NCI-H1105 (cell line): ENCODE measurements at places on chromosomes 3 and 15.
A peak's percentile ranks its signal among the peaks of the same experiment; 100 is the strongest.

DNA sequence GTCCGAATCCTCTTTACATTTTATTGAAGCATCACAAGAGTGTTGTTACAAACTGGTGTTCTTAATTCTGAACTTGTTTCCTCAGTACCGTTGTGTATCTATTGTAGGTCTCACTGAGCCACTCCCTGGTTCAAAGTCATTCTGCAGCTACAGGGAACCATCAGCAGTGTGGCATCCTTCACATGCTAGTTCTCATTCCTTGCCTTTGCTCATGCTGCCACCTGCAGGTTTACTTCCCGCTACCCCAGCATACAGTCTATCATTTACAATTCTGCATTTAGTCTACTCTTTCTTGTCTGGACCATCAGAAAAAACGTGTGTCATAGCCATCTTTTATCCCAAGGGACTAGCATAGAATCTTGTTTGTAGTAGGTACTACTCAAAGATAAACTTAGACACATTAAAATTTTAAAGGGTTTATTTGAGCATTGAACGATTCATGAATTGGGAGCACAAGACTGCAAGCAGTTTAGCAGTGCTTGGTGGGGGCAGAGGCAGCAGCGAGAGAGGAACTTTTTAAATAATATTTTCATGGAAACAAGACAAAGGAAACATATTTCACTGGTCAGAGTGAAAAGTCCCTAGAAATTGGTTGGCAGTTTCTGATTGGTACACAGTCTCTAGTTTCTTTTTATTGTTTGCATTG lies 402.1 kb downstream of the CADM2 start:
- DNase-seq: peak; percentile 12

- DNase-seq: no peak
Observed at GRCh38 chr3:131690800-131691199, 188.0 kb upstream of the MRPL3 start.

DNA sequence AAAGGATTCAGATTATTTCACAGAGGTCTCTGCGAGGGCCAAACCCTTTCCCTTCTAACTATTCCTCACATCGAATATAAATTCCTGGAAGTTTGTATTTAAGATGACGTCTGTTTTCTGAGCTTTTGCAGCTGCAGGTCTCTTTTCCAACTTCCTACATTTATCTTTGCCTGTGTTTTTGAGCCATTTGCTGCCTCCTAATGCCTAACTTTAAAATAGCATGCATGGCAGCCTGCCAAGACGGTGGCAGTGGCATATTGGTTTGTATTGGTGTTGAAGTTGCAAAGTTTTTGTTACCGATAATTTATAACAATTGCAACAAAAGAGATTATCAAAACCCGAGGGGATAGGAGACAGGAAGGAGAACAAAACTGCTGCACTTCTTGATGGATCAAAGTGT lies 187.1 kb upstream of the DNAJC19 start:
- peak; percentile 76 for DNase-seq

GRCh38 chr3:121467085-121467484 lies 78.7 kb downstream of the POLQ start:
- no peak for DNase-seq

GRCh38 chr15:100107606-100108225 lies 234.1 kb downstream of the ADAMTS17 start:
- DNase-seq: no peak

GRCh38 chr15:92614791-92615785 lies 40.5 kb downstream of the FAM174B start:
- DNase-seq: no peak

DNA sequence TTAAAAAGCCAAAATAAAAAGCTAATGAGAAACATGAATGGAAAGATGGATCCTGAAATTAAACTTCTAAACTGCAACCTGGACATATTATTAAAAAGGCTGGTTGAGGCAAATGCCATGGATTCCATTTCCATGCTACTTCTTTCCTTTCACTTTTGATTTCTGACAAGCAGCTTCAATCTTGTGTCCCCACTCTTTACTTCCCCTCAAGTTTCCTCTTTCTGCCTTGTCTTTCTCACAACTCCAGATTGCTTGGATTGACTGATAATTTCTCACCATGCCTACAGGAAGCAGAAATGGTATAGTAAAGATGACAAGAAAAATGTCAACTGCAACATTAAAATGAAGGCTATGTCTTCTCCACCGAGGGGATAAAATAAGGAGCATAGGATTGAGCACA lies 1136.7 kb downstream of the TUSC7 start:
- DNase-seq: no peak

- no peak for DNase-seq
Observed at GRCh38 chr3:23856286-23856685, 50.5 kb downstream of the UBE2E1 start.

DNA sequence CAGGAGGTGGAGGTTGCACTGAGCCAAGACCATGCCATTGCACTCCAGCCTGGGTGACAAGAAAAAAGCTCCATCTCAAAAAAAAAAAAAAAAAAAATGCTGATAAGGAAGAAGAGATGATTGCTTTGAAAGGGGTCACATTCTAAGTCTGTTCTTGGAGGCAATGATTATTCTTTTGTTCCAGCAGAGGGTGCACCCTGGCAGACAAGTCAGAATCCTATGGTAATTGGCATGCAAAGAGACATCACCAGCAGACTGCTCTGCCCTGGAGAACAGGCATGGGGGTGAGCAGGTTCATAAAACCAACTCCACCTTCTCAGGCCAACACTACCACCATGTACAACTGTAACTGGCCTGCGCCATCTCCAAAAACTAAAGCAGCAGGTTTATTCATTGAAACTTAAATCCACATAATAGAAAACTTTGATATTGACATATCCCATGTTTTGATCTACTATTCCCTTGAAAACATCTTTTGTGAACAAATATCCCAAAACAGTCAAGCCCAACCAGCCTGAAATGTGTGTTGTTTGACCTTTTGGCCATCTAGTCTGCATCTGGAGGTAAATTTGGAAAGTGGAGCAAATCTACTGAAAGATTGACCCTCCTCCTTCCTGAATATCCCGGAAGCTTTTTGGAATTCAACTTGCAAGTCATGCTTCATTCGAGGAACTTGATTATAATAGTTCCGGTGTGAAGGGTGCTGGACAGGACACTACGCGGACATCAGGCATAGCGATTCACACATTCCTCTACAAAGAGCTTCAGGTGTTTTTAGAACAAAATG lies 100.3 kb downstream of the MECOM start:
- DNase-seq: no peak

GRCh38 chr3:182330646-182331045 lies 462.7 kb upstream of the ATP11B start:
- no peak for DNase-seq

DNA sequence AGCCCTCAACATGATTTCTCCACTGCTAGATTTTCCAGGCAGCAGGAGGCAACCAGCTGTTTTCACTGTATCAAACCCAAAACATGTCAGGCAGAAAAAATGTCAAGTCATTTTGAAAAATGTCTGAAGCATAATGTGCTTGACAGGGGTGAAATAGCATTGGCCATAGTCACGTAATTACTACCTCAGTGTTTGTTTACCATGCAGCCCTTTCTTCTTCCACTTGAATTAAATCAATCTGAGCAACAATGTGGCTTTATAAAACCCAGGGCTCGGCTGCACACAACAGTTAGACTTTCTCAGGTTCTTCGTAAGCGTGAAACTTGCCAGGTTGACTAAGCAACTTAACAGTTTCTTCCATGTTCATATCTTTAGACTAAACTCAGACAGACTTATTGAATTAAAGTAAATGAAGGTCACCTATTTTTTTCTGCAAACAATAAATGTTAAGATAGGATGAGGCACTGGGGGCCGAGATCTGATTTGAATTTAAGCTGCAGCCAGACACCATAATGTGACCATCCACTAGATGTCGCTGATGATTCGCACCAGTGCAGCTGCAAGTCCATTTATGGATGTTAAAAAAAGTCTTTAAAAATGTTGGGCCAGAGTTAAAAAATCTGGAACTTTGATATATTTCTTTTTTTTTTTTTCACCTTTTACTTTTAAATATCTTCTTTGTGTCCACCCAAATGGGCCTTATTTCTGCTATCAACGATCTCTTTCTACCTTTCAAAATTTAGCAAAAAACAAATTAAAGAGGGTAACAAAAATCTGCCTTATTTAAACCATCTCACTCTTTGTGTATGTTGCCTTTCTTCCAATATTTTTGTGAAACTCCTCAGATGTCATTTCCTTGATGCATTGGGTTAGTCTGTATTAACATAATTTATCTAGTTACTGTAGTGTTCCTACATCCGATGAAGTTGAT lies 305.9 kb downstream of the CACNA2D3 start:
- peak; percentile 64 for DNase-seq

- DNase-seq: no peak
Observed at GRCh38 chr3:195221876-195222617, 48.9 kb downstream of the XXYLT1 start.

- DNase-seq: no peak
Observed at GRCh38 chr3:72753495-72753894, 94.8 kb downstream of the SHQ1 start.

- DNase-seq: no peak
Observed at GRCh38 chr3:43542328-43543043, 79.3 kb downstream of the ANO10 start.

GRCh38 chr3:151133917-151134450 lies 48.5 kb downstream of the MED12L start:
- peak; percentile 5 for DNase-seq

- no peak for DNase-seq
Observed at GRCh38 chr3:105788593-105788992, 80.2 kb downstream of the CBLB start.

DNA sequence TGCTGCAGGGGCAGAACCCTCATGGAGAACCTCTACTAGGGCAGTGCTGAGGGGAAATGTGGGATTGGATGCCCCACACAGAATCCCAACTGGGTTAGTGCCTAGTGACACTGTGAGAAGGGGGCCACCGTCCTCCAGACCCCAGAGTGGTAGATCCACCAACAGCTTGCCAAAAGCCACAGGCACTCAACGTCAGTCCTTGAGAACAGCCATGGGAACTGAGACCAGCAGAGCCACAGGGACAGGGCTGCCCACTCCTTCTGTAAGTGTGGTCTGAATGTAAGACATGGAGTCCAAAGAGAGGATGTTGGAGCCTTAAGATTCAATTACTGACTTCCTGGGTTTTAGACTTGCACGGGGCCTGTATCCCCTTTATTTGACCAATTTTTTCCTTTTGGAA lies 1451.5 kb downstream of the SI start:
- DNase-seq: no peak

GRCh38 chr15:99744142-99744541 lies 10.9 kb upstream of the LYSMD4 start:
- DNase-seq: no peak

GRCh38 chr15:22811640-22812039 lies 25.2 kb downstream of the NIPA1 start:
- no peak for DNase-seq

DNA sequence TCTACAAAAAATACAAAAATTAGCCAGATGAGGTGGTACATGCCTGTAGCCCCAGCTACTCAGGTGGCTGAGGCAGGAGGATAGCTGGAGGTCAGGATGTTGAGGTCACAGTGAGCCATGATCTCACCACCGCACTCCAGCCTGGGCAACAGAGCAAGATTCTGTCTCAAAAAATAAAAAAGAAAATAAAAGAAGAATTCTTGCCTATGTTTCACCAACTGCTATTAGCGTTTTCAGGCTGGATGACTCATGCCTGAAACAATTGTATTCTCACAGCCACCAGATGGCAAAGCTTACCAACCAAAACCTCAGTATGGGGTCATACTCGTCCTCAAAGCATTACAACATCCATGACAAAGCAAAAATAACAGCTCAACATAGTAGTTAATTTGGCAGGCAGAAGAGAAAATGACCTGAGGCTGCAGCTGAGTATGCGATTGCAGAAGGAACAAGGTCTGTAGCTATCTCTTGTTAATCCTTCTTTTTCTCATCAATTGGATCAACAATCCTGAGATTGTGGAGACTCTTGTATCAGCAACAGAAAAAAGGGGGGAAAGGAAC lies 52.2 kb downstream of the TP53BP1 start:
- no peak for DNase-seq
